Muscle of leg (tissue), 16 donors: ENCODE measurements at places on chromosomes 7 and 10.

GRCh38 chr7:80681272-80681885 is 42.9 kb downstream of the CD36 start:
- peak; percentile 37 for DNase-seq

DNA sequence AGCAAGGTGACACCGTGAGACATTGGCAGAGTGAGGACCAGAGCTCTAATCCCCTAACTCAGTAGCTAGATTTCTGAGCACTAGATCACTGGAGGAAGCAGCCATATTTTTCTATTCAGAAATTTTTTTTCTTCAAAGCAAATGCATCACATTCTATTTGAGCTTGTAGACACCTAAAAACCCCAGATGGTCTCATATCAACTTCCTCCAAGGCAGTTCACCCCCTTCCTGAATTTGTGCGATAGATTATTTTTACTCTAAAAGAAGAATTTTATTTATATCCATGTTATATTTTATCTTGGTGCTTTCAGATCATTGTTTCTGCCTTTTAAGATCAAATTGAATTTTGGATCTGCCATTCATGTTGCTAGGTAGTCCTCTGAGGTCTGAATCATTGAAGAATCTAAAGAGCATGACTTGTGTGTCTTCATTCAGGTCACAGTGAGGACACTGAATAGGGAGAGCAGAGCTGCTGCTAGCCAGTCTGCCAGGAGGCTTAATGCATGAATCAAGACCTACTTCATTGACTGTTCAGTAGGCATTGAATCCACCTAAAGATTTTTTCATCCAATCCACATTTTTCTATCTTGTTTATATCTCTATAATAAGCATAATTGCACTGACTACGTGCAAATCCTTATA is 92.9 kb upstream of the LRRTM3 start:
- DNase-seq, result no peak

GRCh38 chr10:63819753-63820329 is 298.6 kb downstream of the REEP3 start:
- DNase-seq, result peak; percentile 80

DNA sequence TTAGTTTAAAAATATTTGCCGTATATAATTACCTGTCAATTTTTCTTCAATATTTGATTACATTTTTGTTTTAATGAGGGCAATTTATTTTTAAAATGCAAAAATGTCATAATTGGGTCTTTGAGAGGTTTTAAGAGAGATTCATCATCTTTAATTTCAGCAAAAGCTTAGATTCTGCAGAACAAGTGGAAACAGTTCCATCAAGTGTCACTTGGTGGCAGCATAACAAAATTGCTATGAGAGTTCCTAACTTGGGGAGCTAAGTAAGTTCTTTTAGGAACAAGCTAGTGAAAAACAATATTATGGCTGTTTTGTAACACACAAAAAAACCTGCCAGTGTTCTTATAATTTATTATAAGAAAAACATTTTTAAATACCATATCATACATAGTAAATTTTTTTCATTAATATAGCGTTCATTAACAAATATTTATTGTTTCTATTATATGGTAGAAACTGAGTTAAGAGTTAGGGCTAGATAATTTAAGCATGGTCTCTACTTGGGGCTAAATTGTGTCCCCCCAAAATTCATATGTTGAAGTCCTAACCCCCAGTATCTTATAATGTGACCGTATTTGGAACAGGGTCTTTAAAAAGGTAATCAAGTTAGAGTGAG is 155.2 kb downstream of the MAGI2 start:
- DNase-seq, result peak; percentile 69

DNA sequence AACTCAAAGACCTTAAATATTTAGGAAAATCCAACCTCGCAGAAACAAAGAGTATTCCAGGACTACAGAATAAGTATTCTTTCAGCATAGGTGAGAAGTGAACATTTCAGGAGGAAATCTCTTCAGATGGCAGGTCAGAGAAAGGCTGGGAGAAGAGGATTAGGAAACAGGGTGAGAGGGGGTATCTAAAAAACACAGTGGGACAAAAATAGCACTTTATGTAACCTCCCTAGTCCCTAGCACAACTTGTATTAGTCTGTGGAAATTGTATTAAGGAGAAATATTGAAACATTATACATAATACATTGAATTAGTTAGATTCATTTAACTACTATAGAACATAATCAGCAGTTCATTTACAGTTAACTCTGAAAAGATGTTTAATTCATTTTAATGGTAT is 192.3 kb downstream of the CACNB2 start:
- no peak for DNase-seq
